Chondrocyte (in vitro differentiated cells): ENCODE measurements at places on chromosomes 2 and 18. TPM values are rescaled to one million over a fixed set of nuclear protein-coding genes. Genes with fewer than 3 reads are reported as not detected.
A peak's percentile ranks its signal among the peaks of the same experiment; 100 is the strongest.

GRCh38 chr2:212001325-212001724 is 537.3 kb downstream of the ERBB4 start:
- no peak for DNase-seq

The SLC5A7 gene
- not detected in 3 replicates for total RNA-seq

The FHOD3 gene
- 8.2 to 9.9 TPM (median 8.9 TPM) in 3 replicates for total RNA-seq

- no peak for DNase-seq
These were observed 400.2 kb upstream of the SPHKAP start for GRCh38 chr2:228581731-228582130.

GRCh38 chr18:48946329-48946835 is 4.4 kb downstream of the SMAD7 start:
- no peak for DNase-seq

The ADI1 gene
- 38.0 to 51.2 TPM (median 41.8 TPM) in 3 replicates for total RNA-seq

DNA sequence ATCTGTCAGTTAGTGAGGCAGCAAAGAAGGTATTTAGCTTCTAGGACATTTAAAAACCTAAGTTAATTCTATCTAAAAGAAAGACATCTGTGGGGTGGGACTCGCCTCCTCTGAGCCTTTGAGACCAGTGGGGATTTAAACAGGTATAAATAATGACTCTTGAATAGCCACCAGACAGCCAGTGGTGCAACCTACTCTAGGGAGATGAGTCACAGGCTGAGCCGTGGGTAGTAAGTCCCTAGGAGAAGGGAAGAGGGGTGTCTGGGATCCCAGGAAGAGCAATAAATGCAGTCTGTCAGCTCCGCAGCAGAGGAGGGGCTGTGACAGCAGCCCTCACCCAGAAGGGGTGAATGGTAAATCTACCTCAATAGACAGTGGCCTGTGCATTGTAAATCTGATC is 43.1 kb upstream of the GALNT3 start:
- no peak for DNase-seq

GRCh38 chr2:95539290-95539689 is 52.5 kb upstream of the TRIM43 start:
- no peak for DNase-seq

- no peak for DNase-seq
These were observed 697.5 kb downstream of the TMEM182 start for GRCh38 chr2:103459283-103459682.

The GRB14 gene
- total RNA-seq, result 1.1 to 2.4 TPM (median 1.2 TPM) in 3 replicates

The EMILIN2 gene
- 2.2 to 9.9 TPM (median 9.3 TPM) in 3 replicates for total RNA-seq

The FMNL2 gene
- 31.5 to 42.3 TPM (median 33.9 TPM) in 3 replicates for total RNA-seq

- DNase-seq, result no peak
These were observed 496.1 kb upstream of the RAB6C start for GRCh38 chr2:129483366-129483765.

DNA sequence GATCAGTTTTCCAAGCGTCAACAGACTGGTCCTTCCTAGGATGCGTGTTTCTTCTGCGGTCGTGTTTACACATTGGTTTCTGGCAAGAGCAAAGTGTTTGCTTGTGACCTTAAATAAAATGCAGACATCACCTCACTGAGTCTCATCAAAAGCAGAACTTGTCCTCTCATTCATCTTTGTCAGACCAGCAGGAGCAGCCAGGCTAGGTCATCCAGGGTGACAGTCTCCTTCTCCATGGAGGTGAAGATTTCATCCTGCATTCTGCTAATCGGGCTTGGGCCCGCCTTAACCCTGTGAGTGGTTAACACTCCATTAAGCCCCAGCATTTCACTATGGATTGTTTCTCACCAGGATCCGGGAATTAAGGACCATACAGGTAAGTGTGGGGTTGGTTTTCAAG is 64.2 kb upstream of the PID1 start:
- no peak for DNase-seq

The RIT2 gene
- not detected in 3 replicates for total RNA-seq

GRCh38 chr2:140270224-140270623 is 1490.0 kb upstream of the NXPH2 start:
- DNase-seq, result no peak

DNA sequence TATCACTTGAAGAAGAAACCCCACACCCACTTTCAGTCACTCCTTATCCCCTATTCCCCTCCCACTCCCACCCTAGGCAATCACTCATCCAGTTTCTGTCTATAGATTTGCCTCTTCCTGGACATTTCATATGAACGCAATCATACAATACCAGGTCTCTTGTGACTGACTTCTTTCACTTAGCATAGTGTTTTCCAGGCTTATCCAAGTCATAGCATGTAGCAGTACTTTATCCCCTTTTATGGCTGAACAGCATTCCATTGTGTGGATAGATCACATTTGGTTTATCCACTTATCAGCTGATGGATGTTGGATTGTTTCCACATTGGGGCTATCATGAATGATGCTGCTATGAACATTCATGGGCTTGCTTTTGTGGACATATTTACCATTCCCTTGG is 6.6 kb downstream of the CFAP221 start:
- no peak for DNase-seq

DNA sequence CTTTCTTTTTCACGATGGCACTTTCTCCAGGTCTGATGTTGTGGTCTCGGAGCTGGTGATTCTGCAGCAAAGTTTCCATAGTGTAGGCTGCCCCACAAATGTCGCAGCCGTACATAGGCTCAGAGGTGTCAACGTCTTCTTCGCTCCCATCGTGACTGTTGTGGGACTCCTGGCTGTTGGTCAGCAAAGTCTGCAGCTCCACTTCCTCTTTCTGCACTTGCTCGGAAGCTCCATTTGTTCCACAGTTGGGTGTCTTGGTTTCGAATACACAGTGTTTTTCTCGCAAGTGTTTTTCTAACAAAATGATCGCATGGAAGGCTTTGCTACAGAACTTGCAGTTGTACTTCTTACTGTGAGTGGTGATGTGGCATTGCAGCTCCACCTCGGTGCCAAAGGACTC is 126.8 kb downstream of the ZNF521 start:
- DNase-seq, result no peak

DNA sequence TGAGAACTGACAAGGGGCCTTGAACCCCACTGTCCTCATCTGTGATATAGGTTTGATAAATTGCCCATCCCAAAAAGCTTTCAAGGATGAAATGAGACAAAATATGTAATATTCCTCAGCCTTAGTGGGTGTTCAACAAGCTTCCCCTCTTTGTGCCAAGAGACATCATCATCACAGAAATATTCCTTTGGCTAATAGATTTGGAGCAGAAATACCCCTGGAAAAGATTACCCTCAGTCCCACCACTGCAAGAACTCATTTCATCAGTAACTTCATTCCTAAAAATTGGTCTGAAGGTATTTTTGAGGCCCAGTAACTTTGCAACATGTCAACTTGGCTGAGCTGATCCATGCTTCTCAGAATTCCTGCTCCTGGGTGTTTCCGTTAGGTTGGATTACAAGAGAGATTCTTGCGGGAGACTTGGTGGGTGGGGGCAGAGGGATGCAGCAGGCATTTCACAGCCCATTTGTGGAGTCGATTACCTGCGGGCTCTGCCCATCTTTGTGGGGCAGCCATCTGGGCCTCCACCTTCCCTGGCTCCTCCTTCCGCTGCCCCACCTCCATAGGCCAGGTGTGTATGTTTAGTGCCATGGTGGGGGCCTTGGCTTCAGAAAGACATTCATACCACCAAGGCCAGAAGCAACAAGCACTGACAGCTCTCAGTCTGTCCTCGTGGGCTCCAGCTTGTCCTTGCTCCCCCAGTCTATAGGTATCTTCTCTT is 263.9 kb downstream of the GLI2 start:
- DNase-seq, result peak; percentile 52

The ALPG gene
- not detected in 3 replicates for total RNA-seq

The CYP20A1 gene
- total RNA-seq, result 25.7 to 33.0 TPM (median 30.7 TPM) in 3 replicates

DNA sequence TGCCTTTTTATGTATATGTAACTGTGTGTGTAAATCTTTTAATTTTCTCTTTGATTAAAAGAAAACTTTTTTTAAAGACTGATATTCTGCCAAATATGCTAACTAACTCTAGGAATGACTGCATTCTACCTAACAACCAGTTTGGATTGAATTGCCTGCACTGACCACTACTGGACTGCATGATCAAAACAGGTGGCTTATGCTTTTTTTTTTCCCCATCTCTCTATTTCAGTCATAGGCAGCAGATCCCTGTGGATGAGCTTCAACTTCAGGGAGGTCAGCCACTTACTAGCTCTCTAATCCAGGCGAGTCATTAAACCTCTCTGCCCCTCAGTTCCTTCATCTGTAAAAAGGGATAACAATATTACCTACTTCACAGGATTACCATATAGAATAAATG is 138.6 kb upstream of the SERTAD2 start:
- DNase-seq, result no peak

DNA sequence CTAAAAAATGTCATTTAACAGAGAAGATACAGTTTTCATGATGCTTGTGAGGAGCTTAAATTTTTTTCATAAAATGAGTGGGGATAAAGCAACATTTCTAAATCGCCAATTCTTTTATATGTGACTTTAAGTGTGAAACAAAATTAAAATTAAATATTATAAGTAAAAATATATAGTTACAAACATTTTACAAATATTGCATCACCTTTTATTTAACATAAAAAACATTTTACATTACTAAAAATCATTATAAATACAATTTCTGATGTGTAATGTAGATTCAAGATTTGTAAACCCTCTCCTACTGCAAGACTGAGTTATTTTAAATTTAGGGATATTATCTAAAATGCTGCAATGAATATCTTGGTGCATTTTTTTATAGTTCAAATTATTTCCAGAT is 44.4 kb upstream of the GATA6 start:
- DNase-seq, result no peak

The CELF4 gene
- total RNA-seq, result 0.22 to 0.90 TPM in 2 of 3 replicates, not detected in the other

- DNase-seq, result no peak
These were observed 157.9 kb downstream of the GULP1 start for GRCh38 chr2:188449561-188449960.

GRCh38 chr2:78861546-78861945 is 164.0 kb upstream of the REG3G start:
- no peak for DNase-seq
